GM23248 (cell line): ENCODE measurements at places on chromosomes 7 and 10.

DNA sequence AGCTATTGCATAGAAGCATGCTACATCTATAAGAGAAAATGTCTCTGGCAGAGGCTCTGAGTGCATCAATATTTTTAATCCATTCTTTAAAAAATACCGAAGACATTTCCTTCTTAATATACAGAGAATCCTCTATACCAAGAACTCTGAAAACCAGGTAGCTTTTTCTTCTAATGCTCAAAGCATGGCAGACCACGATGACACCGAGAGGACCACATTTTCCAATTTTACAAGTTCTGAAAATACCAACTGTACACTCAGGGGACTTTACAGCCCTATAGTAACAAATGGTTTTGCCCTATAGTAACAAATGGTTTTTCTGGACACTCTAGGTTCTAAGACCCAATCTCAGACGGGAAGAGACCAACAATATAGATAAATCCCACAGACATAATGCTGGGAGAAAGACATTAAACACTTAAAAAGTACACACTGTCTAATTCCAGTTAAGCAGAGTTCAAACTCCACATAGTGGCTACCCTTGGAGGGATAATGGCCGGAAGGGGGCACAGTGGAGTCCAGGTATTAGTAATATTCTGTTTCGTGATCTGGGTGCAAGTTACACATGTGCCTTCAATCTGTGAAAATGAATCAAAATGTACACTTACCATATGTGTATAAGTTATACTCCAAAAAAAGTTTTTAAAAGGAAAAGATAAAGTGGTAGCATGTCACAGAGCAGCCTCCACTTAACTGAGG lies 26.2 kb downstream of the CCDC6 start:
- DNase-seq = no peak

DNA sequence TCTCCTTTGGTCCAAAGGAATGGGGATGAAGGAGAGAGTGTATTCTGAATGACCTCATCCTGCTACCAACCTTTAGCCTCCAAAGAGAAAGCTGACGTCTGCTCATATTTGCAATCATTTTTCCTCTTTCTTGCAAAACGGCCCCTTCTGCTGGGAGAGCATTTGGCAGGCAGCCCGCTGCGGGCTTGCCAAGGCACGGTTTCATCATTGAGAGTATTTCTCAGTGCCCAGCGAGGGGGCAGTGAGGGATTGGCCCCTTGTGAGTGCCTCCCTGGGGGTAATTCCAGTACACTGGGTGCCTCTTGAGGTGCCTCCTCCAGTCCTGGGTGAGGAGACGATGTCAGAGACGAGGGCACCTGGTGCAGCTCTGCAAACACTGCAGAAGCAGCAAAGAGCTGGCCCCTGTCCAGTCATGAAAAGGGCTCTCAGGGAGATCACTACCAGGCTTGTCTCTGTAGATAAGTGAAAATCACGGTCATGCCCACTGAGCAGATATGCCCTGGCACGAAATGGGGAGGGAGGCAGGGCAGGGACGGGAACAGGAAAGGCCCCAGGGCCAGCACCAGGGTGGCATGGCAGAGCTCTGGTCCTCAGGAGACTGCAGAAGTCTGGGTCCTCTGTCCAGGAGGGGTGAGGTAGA lies 48.7 kb upstream of the SHH start:
- DNase-seq = peak; percentile 13

DNA sequence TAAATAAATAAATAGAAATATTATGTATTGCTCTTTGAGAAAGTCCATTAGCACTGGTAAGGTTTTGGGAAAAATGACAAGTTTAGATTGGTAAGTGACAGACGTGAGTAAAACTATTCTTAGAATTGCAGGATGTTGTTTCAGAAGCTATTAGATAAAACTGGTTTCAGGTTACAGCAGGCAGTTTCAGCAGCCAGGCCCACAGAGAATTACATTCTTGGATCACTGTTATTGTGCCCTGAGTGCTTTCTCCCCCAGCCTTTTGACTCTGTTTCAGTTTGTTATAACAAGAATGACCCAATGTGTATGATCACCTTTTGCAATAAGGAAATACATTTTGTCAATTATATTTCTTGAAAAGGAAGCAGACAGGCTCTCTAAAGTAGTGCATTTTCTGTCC lies 86.5 kb downstream of the DKK1 start:
- peak; percentile 15 for DNase-seq

GRCh38 chr10:95861386-95861785 lies 46.4 kb upstream of the CC2D2B start:
- no peak for DNase-seq

DNA sequence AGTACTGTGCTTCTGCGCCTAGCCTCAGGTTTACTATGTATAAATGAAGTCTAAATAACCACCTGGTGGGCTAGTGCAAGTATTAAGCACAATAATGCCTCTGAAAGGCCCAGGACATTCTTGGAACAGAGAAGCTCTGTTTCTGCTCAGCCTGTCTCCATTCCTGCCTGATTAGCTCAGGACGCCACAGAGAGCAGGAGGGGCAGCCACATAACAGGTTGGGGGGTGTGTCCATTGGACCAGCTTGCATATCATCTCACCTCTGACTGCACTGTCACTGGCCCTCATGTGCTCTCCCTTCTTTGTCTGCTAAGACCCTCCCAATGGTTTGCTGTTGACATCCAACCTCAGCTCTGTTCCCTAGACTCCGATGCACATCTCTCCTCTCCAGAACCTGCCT lies 52.8 kb upstream of the IKZF1 start:
- no peak for DNase-seq

DNA sequence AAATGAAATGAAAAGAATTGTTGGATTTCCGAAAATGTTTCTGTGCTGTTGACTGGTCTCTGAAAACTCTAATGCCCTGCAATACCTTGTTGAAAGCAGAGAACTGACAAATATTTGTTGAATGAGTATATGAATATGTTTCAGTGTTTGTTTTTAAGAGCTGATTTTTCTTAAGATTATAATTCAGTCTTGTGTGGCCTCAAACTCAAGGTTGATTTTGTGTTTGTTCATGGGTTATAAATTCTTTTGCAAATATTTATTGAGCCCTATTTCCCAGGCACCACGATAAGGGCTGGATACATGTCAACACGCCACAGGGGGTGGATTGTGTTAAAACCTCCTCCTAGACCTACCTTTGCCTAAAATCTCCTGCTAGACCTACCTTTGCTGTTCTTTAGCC lies 203.9 kb upstream of the PLPP4 start:
- no peak for DNase-seq
